ENCODE measurements at places on chromosomes 3 and 15. TPM values are rescaled to one million over a fixed set of nuclear protein-coding genes. Genes with fewer than 3 reads are reported as not detected.

GRCh38 chr15:41020829-41021228 lies 67.6 kb downstream of the CHAC1 start:
- no peak for DNase-seq

The ZNF662 gene
- 4.0 TPM for total RNA-seq

The CLDN18 gene
- total RNA-seq = not detected

The GRK7 gene
- total RNA-seq = not detected

The SPINK8 gene
- not detected for total RNA-seq

The IGSF11 gene
- total RNA-seq = under 0.01 TPM

GRCh38 chr15:79659691-79660090 lies 227.6 kb downstream of the MINAR1 start:
- no peak for DNase-seq

DNA sequence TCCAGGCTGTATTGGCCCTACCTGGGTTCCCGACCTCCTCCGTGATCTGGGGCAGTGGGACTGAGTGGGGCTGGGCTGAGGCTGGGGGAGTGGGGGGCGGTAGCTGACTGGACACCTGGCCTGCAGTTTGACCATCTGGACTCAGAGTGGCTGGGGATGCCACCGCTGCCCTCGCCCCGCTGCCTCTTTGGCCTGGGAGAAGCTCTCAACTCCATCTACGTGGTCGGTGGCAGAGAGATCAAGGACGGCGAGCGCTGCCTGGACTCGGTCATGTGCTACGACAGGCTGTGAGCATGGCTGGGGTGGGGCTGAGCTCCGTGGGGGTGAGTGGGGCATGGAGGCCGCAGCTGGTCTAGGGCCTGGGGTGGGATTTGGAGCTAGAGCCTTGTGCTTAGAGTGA lies 2.7 kb downstream of the KLHL40 start:
- DNase-seq = peak; percentile 53

- DNase-seq = no peak
Observed at GRCh38 chr15:27324886-27325615, 354.1 kb downstream of the GABRG3 start.

The GOLGA8T gene
- not detected for total RNA-seq

GRCh38 chr3:141379250-141379966 lies 11.1 kb downstream of the ZBTB38 start:
- no peak for DNase-seq

The LDHAL6B gene
- total RNA-seq = not detected

- DNase-seq = no peak
Observed at GRCh38 chr3:81164806-81165205, 596.6 kb downstream of the GBE1 start.

The SIDT1 gene
- total RNA-seq = under 0.01 TPM

DNA sequence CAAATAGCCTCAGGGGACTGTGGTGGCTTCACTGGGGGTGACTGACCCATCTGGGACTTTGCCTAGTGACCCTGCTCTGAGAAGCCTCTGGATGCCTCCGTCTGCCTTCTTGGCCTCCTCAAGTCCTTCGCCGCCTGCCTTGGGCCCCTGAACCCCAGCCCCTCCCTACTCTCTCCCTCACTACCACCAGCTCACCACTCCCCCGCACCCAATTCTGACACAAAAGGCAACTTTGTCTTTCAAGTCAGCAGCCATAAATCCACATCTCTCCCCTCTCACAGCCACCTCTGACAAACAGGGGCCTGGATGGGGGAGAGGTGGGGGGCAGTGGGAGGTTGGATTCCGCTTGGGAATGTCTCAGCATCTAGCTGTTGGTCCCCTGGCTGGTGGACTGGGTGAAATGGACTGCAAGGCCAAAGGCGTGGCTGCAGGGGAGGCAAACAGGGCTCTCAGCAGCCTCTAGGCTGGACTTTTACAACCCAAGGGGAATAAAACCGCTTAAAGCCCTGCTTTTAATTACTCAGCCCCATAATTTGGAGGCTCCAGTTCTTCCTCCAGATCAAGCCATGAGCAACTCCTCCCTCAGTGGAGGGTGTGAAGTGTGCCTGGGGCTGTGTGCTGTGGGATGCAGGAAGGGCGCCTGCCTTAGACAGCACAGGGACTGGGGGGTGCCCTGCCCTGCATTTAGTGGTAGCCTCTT lies 33.4 kb downstream of the IGDCC3 start:
- DNase-seq = peak; percentile 73

The CEMIP gene
- total RNA-seq = 687 TPM

The CCR9 gene
- total RNA-seq = not detected

DNA sequence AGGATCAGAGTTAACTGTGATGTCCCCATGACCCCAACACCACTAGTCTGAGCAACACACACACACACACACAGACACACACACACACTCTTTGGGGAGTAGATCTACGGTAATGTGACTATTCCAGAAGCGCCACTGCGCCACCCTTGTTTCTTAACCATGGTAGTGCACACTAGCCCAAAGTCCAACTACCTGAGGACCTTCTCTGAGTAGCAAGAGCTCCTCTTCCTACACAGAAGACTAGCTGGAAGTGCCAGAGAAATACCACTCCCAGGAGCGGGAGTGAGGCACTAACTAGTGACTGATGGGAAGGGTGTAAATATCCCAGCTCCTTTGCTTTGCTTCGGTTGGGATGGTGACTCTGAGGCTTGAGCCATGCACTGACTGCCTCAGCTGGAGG lies 96.0 kb upstream of the EIF1B start:
- no peak for DNase-seq

The ATP8B4 gene
- total RNA-seq = 1.1 TPM

The VPS13C gene
- 117 TPM for total RNA-seq

Measured in osteoblast (primary cell).